ENCODE measurements at places on chromosomes 6 and 20. TPM values are rescaled to one million over a fixed set of nuclear protein-coding genes. Genes with fewer than 3 reads are reported as not detected.

- H3K4me1 ChIP-seq, result peaks cover 4% of the 10 kb centered on the region
- no peaks in the 10 kb centered on the region for H3K27me3 ChIP-seq
- H3K4me3 ChIP-seq, result no peak overlapping the region
- no peak overlapping the region for H3K27ac ChIP-seq
- no peaks in the 10 kb centered on the region for H3K36me3 ChIP-seq
- no peak for DNase-seq
Observed at GRCh38 chr6:44974511-44974910, 353.6 kb upstream of the RUNX2 start.

DNA sequence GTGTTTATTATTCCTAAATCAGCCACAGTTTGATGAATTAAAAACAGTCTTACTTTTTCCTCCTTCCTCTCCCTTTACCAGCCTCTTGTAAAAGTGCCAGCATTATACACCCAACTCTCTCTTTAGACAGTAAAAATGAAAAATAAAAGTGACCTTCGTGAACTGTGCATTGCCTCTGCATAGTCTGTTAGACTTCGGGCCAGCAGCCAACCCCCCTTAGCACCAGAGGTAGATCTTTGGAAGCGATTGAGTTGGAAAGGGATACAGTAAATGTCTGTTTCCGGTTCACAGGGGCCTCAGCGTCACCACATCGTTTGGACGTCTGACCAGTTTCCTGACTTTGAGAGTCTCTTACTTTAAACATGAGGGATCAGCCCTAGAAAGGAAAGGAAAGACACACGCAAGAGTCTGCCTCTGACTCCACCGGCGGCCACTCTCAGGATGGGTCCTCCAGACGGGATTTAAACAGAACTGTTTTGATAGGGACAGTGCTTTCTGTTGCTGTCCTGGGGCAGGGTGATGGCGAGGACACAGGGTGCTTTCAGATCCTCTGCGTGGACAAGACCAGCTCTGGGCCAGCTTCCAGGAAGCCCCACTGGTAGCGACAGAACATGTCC, 206.6 kb upstream of the PREP start:
- DNase-seq, result peak; percentile 77
- H3K27me3 ChIP-seq, result no peaks in the 10 kb centered on the region
- H3K4me3 ChIP-seq, result peak overlapping the region; percentile 17
- no peaks in the 10 kb centered on the region for H3K36me3 ChIP-seq

Gene KIFC1
- total RNA-seq, result 3.2 TPM

- peak overlapping the region; percentile 98 for H3K27ac ChIP-seq
- peaks cover 39% of the 10 kb centered on the region for H3K4me1 ChIP-seq
- H3K36me3 ChIP-seq, result no peaks in the 10 kb centered on the region
- peak overlapping the region; percentile 62 for H3K4me3 ChIP-seq
- peak; percentile 95 for DNase-seq
Observed at GRCh38 chr6:149032599-149033405, 284.7 kb upstream of the TAB2 start.

Gene HSP90AB1
- 702 TPM for total RNA-seq

GRCh38 chr20:19609642-19610223, 148.3 kb upstream of the RIN2 start:
- H3K27ac ChIP-seq, result no peak overlapping the region
- H3K4me3 ChIP-seq, result no peak overlapping the region
- DNase-seq, result no peak
- no peaks in the 10 kb centered on the region for H3K4me1 ChIP-seq
- H3K36me3 ChIP-seq, result no peaks in the 10 kb centered on the region
